Pulmonary artery endothelial cell (primary cell): ENCODE measurements at places on chromosomes 11 and 22.

DNA sequence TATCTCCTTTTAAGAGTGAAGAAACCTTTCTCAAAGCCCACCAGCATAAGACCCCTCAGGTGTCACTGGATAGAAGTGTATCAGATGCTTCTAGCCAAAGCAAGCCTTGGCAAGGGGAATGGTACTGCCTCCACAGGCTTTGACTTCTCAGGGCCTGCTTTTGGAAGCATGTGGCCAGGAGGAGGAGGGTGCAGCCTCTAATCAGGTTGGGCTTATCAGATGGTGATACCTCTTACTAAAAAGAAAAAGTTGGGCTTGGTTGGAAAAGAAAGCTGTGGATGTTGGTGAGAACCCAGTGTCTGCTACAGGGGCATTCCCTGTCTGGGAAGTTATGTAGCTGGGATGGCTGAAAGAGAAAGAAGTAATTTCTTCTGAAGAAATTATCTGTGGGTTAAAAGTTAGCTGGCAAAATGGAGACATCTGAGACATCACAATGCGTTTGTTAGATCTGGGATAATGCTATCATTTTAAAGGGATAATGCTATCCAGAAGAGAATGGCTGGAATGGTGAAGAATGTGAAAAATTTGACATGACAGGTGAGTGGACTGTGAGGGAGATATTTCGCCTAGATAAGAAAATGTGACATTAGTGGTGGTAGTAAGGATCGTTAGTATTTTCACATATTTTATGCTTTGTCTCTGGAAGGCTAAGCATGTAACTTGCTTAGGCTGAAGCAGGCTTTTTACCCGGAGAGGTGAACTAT lies 7.2 kb downstream of the APLP2 start:
- DNase-seq = no peak

DNA sequence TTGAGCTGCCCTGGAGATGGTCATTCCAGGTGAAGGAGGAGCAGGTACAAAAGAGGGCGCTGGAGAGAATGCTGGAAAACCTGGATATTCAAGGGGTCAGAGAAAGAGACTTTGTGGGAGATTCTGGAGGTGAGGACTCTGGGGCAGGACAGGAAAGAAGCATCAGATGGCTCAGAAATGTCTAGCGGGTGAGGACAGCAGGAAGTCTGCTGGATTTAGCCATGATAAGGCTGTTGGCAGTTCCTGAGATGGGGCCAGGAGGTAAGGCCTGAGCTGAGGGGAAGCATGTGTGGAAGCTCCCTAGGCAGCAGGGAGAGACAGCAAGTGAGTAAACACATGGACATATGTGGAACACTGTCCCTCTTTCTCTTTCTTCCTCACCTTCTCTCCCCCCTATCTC lies 1.5 kb downstream of the UPB1 start:
- DNase-seq = no peak

DNA sequence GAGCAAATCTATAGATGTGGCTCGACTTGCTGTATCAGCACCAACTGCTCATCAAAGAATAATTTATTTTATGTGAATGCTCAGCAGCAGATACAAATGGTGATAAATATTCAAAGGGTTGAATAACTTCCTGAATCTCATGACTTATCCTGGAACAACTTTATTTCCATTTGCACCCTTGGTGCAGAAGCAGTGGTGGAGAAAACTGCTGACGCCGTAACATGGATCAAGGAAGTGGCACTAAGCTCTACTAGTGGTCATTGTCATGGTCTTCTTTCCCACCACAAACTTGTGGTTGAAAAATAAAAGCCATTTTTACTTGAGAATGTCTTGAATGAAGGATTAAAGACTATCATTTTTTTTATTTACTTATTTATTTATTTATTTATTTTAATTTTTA lies 14.6 kb downstream of the MARK2 start:
- DNase-seq = no peak

DNA sequence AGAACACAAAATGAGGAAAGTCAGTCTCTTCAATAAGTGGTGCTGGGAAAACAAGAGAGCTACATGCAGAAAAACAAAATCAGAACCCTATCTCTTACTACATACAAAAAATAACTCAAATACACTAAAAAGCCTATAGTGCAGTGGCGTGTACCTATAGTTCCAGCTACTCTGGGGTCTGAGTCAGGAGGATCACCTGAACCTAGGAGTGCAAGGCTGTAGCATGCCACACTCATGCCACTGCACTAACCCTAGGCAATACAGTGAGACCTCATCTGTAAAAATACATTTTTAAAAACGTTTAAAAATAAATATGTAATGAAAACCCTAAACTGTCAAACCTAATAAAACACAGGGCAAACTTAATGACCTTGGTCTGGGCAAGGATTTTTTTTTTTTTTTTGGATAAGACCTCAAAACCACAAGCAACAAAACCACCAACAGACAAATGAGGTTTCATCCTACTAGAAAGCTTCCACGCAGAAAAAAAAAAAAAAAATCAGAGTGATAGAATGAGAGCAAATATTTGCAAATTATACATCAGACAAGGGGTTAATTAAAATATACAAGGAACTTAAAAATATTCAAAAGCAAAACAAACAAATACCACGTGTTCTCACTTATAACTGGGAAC lies 35.2 kb downstream of the XKR3 start:
- no peak for DNase-seq

GRCh38 chr11:79201677-79202347 lies 239.0 kb downstream of the TENM4 start:
- DNase-seq = no peak

GRCh38 chr11:2218031-2218633 lies 46.5 kb upstream of the TH start:
- DNase-seq = no peak

- DNase-seq = no peak
These were observed 17.0 kb downstream of the PIM3 start for GRCh38 chr22:49977578-49977977.

DNA sequence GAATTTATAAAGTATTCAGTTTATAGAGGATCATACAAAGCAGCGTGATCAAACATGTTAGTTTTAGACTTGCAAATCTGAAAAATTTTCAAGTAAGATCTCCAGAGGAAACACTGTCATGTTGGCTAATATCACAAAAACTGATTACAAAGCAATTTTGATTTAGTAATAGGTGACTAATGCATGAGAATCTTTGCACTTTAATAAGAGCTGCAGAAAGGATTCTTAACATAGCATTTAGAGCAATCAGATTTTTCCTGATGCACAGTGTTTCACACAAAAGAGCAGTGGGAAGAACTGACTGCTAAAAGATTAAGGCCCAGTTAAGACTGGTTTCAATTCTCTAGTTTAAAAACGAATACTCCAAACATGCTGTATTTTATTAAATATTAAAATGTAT lies 321.2 kb downstream of the GUCY1A2 start:
- DNase-seq = no peak

- no peak for DNase-seq
These were observed 28.9 kb downstream of the THOC5 start for GRCh38 chr22:29524442-29525191.

DNA sequence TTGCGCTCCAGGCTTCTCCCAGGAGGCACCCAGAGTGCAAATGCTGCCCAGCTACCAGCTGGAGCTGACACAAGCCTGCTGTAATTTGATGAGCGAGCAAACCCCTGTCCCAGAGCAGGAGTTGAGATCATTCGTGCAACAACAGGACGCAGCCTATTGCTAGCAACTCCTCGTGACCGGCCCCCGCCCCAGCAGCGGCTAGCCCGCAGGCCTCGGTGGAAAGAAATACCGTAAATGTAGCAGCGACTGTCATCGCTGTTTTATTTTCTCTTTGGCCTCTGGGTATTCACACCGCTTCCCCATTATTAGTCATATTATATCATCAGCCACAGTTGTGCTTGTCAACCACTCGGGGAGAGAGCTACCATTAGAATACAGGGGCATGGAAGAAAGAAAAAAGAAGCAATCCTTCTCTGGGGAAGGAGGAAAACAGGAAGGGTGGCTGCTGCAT lies 59.2 kb upstream of the ATXN10 start:
- no peak for DNase-seq

- no peak for DNase-seq
These were observed at the start of gene DDX6 for GRCh38 chr11:118791111-118791960. DDX6 (minus strand) TSS chr11:118791164; CDS start chr11:118786251, 4,913 bp downstream.

GRCh38 chr11:114622858-114623257 lies 27.3 kb upstream of the NXPE4 start:
- no peak for DNase-seq

- no peak for DNase-seq
These were observed 134.0 kb upstream of the SORL1-AS1 start for GRCh38 chr11:121586750-121587149.

DNA sequence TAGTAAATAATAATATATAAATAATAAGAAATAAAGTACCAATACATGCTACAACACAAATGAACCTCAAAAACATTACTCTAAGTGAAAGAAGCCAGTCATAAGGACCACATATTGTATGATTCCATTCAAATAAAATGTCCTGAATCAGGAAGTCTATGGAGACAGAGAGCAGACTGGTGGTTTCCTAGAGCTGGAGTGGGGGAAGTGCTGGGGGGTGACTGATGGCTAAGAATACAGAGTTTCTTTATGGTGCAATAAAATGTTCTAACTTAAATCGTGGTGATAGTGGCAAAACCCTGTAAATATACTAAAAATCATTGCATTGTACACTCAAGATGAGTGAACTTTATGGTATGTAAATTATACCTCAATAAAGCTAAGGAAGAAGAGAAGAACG lies 376.5 kb downstream of the BUD13 start:
- peak; percentile 27 for DNase-seq

DNA sequence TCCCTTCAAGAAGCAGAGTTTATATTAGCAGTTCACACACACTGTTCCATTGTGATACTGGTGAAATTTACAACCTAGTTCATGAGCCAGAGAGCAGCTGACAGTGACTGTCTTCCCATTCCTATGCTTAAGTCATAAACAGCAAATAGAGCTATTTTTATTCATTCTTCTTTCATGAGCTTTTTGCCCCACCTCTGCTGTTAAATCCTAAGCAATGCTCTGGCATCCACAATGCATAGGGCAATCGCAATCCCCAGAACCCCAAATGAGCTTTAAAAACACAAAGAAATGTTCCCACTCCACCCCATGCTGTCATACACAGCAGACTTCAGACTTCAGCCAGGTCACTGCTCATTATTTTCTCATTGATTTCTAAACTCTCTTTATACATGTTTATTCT lies 307.5 kb downstream of the ETS1 start:
- DNase-seq = no peak

GRCh38 chr22:42881982-42882656 lies 25.0 kb upstream of the ARFGAP3 start:
- DNase-seq = no peak

GRCh38 chr11:117073539-117073938 lies 24.7 kb downstream of the SIK3 start:
- DNase-seq = no peak

- no peak for DNase-seq
These were observed 1003.3 kb downstream of the TBC1D22A start for GRCh38 chr22:47765757-47766156.

DNA sequence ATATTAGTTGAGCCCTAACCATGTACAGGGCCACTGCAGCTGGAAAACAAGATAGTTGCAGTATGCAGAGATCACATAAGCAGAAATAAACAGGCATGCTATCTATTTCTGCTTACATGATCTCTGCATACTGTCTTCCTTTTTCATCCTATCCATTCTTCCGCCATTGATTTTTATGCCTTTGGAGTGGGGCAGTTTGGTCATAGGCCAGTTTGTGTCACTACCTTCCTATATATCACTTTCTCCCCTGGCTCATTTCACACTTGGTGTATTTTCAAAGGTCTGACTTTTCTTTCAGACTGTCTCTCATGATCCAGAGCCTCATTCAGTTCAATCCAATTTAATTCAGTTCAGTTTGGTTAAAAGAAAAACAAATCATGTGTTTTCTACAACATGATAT lies 829.6 kb downstream of the KCNA4 start:
- no peak for DNase-seq

- DNase-seq = no peak
These were observed 1.4 kb downstream of the CCDC134 start for GRCh38 chr22:41801886-41802285.

- DNase-seq = no peak
These were observed 44.1 kb downstream of the RPS6KA4 start for GRCh38 chr11:64403106-64403505.

DNA sequence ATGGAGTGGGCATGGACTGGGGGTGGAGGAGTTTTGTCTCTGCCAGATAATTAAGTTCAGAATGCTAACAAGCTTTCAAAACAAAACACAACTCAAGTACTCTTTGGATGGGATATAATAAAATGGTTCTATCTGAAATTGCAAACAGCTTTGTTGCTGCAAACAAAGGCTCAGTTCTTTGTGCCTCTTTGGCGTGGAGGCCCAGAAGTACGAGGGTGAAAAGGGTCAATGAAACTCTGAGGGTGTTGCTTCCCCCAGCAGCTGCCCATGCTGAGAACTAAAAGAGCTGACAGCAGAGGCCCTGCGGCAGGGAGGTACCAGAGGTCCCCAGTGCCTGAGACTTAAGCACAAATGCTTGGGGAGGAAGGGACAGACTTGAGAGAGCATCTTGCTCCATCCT lies 26.5 kb upstream of the IGSF22 start:
- no peak for DNase-seq

DNA sequence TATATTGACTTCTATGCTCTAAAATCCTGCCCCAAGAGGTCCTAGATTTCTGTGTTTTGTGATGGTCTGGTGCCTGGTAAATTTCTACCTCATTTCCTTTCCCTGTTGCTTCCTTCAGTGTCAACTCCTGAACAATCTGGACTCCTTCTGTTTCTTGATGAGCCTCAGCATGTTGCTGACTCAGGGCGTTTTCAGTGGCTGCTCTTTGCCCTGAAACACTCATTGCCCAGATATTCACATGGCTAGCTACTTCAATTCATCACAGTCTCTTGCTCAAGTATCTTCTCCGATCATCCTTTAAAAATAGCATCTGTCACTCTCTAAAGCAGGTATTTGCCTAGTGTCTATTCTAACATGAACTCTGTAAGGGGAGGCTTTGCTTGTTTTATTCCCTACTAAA lies 526.3 kb upstream of the RAG2 start:
- DNase-seq = no peak

GRCh38 chr11:126282361-126282735 lies 545 bp upstream of the TIRAP start:
- no peak for DNase-seq

DNA sequence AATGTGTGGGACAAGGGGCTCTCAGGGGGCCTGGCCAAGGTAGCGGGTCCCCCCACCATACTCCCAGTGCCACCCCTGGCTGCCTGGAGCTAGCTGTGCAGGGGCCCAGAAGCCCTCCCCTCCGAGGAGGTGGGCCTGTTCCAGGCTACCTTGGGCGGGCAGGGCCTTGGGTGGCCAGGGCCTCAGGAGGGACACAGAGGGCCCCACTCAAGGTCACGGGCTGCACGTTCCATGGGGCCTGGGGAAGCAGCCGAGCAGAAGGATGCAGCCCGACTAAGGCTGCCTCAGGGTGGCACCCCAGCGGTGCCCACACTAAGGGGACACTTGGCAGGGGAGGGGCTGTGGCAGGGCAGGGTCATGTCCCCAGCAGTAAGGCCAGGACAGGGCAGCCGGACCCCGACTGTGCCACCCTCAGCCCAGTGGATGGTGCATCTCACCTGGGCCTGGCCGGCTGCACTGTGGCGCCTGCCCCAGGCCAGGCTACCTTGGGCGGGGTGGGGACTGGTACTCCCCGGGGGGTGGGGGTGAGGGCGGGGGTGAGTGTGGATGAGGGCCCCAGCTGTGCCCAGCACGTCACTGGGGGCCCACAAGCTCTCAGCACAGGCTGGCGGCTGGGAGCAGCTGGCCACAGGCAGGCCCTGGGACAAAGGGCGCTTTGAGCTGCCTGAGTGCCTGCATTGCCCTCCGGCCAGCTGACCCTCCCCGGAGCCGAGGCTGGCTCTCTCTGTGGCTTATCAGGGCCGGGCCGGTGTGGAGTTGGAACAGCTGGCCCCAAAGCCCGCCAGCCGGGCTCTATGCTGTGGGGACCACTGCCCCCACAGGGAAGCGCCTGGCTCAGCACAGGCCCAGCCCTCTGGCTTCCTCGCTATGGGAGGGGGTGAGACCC lies 117.1 kb downstream of the KCNQ1 start:
- DNase-seq = no peak
